ENCODE measurements at places on chromosomes 4 and X.

DNA sequence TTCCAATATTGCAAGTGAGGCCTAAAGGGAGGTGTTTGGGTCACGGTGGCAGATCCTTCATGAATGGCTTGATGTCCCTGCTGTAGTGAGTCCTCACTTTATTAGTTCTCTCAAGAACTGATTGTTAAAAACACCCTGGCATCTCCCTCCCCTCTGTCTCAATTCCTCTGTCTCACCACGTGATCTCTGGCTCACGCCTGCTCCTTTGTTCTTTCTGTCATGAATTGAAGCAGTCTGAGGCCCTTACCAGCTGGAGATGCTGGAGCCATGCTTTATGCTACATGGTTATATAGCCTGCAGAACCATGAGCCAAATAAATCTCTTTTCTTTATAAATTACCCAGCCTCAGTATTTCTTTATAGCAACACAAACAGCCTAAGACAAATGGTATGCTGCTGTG, 980.7 kb upstream of the GRIA3 start:
- no peak for DNase-seq

- no peak for DNase-seq
Observed at GRCh38 chr4:95910749-95911148, 70.9 kb downstream of the PDHA2 start.

DNA sequence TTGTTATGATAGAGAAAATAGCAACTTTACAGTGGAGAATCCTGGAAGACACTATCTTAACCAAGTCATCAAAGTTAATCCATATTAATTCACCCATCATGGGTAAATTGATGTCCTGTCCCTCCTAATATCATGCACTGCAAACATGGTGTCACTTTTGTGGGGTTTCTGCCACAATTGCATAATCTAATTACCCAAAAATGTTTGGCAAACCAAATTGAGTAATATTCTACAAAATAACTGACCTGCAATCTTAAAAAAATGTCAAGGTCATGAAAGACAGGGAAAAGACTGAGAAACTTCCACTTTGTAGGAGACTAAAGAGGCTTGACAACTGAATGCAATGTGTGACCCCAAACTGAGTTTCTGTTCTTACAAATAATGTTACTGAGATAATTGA, 37.1 kb upstream of the PLAC8 start:
- no peak for DNase-seq

- no peak for DNase-seq
Observed at GRCh38 chr4:100190643-100191600, 654 bp upstream of the DDIT4L start.

GRCh38 chrX:106612393-106612763, 600 bp downstream of the RADX start:
- no peak for DNase-seq

DNA sequence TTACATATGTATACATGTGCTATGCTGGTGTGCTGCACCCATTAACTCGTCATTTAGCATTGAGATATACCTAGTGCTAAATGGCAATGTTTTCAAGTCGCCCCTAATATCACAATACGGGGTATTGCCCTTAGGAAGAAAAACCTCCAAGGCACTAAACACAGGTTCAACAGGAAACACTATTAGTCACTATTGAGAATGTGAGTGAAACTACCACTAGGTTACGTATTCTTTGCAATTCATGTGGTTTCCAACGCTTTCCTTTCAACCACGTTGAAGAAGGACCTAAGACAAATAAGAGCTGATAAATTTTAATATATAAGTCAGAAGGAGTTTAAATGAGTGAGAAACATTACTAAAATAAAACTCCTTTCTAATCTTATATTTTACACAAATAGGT, 134.7 kb upstream of the SPANXN4 start:
- DNase-seq, result no peak

DNA sequence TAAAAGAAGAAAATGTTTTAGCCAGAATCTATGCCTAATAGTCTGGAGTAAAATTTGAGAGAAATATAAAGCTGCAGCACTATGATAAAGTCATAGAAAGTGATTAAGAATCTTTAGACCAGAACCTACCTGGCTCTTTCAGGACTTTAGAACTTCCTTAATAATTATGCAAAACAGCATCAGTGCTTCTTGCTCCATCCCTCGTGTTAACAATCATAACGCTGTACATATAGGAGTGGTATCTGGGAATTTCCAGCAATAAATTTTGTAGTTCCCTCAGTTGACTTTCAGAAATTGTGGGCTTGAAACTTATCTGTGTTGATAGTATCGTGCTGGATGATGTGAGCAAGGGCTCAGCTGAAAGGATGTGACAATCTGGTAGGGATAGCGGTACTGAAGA, 102.1 kb upstream of the RASGEF1B start:
- DNase-seq, result no peak

DNA sequence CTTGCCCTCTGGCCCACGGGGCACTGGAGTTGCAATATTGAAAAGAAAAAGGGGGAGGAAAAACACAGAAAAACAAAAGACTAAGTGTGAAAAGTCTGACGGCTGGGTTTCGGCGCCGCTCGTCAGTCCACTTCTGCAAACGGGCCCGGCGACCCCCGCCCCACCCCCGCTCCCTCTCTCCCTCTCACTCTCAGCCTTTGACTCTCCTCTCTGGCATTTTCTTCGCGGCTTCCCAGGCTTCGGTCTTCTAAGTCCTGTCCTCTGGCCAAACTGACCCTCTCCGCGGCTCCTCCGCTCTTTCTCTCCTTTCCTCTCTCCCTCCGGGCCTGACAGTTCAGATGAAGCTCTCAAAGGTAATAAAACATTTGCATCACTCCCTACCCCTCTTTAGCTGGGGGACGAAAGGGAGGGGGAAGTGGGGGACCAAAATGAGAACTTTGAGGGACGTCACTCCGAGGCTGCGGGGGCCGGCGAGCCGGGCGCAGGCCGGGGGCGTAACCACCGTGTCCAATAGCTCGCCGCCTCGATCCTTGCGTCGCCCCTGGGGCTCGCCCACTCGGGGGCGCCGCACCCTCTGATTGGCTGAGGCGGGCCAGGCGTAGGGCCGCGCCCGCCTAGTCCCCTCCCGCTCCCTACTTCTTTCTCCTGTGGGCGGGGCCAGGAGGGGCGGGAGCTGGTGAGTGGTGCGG, at the start of gene NKX6-1:
Gene NKX6-1, minus strand, starts transcription at position 358 of the 689 bp plus-strand sequence. CDS start 1,064 bp downstream, outside the sequence.
- DNase-seq, result peak; percentile 9

DNA sequence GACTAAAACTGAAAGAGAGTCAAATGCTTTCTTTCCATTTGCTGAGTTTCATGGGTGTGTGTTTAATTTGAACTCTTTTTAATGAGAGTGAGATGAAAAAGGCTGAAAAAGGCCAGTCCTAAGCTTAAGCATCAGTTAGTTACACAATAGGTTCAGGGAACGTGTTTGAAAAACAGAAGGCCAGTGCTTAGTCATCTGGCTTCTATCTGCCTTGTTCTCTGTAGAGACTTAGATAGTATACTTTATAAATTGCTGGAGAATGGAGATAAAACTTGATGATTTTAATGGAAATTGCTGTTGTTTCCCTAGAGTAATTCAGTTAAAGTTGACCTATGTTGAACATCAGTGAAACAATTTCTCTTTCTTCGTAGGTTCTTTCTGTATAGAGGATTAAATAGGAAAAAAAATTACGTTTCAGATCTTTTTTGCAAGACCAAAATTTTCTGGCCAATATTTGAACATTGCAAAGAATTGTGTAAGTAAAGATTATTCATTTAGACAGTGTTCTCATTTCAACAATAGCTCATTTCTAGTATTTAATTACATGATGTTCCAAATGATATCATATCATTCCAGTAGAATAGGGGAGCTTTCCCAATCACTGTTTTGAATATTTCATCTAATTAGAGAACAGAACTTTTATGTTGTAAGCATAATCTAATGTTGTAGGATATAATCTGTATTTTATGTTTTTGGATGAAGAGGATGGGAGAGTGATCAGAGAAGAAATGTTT, 1088.8 kb downstream of the ADGRL3 start:
- no peak for DNase-seq

- no peak for DNase-seq
Observed at GRCh38 chr4:98848448-98848847, 80.5 kb downstream of the EIF4E start.

GRCh38 chrX:88584283-88584682, 162.7 kb upstream of the CPXCR1 start:
- DNase-seq, result no peak

- no peak for DNase-seq
Observed at GRCh38 chr4:99002279-99002678, 6.8 kb downstream of the METAP1 start.

DNA sequence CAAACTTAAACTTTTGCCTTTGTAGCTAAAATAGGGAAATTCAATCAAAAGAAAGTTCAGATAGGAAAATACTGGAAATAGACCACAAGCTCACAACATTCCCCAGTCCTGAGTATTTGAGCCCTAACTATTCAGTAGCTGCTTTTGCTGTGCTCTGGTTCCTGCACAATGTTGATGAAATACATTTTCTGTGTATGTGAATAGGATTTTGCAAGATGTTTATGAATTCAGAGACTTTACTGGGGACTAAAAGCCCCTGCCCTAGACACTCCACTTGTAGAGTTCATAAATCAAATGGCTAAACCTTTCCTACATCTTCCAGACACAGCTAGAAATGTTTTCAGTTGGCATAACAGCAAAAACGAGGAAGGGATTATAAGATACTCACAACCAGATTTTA, 105.9 kb downstream of the FBXO8 start:
- DNase-seq, result no peak

- DNase-seq, result no peak
Observed at GRCh38 chr4:137471461-137471860, 60.8 kb downstream of the PCDH18 start.

DNA sequence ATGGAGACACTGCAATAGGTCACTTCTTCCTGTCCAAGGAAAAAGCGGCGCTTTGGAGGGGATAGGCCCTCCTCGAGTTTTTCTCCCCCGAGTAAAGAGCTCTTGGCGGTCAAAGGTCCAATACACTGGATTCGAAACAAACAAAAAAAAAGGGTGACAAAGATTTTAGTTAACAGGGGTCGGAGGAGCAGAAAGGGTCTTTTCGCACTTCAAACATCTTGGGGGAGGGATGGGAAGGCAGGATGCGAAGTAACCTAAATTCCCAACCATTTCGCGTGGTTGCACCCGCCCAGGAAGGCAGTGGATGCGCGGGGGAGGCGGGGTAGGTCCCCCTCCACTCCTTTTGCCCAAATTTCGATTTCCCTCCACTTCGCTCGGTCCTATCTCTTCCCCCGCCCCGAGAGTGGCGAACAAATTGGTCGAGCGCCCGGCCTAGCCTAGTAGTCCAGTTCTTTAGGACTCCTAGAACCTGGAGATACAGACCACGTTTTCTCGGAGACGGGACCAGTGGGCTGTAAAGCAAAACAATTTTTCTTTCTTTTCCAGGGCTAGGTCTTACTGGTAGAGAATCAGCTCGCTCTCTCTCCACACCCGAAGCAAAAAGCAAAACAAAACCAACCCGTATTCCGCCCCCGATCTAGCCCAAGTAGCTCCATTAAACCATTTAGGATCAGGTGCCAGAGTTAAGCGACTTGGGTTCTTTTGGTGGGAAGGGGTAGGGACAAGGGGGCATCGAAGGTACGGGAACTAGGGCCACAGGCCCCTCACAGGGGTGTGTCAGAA, 2.0 kb upstream of the STAG2 start:
- DNase-seq, result no peak

All from esophagus squamous epithelium (tissue), 5 donors.